ENCODE measurements at places on chromosomes 3 and 15.
A peak's percentile ranks its signal among the peaks of the same experiment; 100 is the strongest.

GRCh38 chr3:45548681-45549075, 45.9 kb upstream of the LIMD1 start:
- DNase-seq = no peak

GRCh38 chr3:71444028-71444860, 139.3 kb downstream of the FOXP1 start:
- DNase-seq = peak; percentile 86

- no peak for DNase-seq
These were observed 311.6 kb downstream of the CNTN6 start for GRCh38 chr3:1404270-1404962.

- no peak for DNase-seq
These were observed 3.7 kb downstream of the COL7A1 start for GRCh38 chr3:48591436-48591835.

DNA sequence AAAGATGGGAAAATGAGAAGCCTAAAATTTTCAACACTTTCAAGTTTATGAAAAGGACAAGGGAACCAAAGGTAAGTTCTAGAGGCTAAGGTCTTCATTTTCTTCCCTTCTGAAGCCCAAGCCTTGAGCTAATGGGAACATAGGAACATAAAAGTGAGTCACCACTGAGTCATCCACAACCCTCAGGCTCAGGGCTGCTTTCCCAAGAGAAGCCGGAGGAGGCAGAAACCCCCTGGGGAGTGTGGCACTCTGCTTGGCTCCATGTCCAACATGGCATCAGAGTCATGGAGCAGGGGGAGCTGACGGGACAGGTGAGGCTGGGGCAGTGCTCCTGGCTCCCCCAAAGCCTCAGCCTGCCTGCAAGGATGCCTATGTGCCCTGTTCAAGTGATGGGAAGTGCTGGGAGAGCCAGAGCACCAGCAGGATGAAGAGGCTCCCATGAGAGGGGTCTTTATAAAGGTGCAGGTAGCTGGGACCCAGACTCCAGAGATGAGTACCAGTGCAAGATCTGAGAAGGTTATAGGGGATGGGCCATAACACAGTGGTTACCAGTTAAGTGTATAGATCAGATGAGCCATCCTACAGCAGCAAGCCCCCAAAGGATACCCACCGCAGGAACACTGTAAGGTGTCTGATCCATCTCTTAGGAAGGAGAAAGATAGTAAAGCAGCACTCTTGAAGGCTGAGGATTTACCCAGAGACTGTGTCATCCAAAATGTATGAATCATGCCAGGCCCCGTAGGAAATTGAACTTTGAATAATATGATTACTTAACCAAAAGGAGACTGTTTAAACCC, 31.8 kb upstream of the RYR3 start:
- DNase-seq = peak; percentile 73

DNA sequence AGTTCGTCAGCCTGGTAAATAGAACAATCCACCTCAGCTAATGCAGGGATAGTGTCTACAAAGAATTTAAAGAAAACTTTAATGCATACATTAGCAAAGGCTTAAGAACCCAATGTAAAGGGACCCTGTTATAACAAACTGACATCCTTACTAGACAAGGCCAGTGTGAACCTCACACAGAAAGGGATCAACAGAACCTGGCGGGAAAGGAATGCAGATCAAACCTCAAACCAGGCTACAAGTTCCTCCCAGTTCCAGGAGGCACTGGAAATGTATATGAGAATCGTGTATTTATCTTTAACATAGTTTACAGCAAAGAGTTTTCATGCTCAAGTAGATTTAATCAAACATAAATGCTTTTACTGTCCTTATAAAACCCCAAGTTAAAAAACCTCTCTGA, 37.6 kb upstream of the ATP11B start:
- no peak for DNase-seq

GRCh38 chr3:4401441-4401840, 65.6 kb downstream of the SUMF1 start:
- no peak for DNase-seq

DNA sequence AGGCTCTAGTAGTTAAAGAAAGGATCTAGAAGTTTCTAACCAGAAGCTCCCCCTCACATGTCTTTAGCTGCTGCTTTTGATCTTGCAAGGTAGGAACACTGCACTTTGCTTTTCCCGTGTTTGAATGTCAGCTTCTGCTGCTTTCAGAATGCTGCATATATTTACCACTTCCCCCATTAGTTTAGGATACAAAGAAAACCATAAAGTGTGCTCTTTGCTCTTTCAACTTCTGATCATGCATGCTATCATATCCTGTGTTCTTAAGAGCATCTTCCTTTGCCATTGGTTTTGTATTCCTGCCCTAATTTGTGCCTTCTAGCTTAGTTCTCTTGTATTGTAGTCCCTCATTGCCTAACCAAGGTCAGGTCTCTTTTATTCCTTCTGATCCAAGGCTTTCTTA, 43.3 kb downstream of the ZNF609 start:
- no peak for DNase-seq

DNA sequence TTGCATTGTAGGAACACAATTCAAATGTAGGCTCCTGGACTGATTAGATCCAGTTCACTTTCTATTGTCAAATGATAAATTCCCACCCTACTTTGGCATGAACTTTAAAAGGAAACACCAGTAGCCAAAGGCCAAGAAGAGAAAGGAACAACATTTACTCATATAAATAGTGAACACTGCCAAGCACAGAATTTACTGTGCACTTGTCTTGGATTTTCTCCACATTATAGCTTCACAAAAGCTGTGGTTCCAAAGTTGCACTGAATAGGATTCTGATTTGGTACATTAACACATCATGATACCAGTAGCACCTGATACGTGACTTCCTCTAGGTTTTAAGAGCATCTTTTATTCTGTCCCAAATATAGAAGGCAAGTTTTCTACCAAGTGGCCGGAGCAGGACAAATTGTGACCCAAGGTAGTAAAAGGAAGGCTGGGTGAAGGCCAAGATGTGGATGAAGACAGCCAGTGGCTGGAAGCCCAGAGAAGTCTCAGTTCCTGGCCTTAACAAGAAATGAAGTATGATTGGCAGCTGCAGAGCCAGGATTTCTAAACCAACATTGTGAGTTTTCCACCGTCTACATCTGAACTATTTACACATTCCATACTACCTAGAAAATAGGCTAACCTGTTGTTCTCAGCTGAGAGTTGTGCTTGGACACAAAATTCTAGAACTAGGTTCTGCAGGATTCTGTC, 206.7 kb downstream of the THRB start:
- DNase-seq = no peak

DNA sequence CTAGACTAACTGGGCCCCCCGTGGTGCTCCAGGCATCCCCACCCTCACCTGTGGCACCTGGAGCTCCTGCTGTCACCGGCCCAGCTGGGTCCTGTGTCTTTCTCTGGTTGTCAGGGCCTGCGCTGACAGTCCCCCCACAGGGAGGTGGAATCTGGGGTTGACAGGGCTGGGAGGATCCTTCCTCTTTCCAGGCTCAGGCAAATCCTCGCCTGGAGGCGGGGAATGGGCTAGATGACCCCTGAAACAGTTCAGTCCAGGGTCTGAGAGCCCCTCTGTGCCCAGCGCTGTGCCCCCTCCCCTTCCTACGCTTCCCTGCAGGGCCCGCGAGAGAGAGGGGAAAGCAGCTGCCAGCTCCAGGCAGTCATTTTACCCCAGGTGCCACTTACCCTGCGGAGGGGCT, 50.1 kb upstream of the MCF2L2 start:
- DNase-seq = no peak

DNA sequence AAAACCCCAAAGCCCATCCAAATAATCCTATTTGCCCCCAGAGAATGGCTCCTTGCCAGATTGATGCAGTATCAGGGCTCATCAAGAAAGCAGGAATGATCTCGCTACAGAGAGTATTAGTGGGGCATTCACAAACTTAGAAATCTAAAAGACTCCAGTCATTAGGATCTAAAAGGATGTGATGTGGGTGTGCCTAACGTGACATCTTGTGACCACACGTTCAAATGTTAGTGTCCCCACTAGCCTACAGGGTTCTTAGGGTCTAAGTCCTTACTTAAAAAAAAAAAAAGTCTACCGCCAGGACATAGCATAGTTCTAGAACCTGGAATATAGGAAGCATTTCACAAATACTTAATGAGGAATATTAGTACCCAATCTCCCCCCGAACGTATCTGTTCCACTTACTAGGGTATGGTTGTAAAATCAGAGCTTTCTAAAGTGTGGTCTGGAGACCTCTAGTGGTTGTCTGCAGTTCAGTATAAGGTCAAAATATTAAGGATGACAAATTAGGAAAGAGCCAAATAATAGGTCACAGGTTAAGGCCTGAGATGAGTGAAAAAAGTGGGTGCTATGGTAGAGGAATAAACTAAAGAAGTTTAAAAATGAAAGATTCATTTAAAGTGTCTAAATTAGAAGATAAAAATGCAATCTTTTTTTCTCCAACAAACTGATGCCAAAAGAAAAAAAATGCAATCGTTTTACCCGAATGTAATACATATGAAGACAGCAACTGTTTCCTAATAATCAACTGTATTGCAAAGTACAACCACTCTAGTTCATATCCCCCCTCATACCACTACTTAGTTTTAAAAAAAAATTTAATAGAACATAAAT, 4.2 kb upstream of the CHRM5 start:
- DNase-seq = peak; percentile 50

DNA sequence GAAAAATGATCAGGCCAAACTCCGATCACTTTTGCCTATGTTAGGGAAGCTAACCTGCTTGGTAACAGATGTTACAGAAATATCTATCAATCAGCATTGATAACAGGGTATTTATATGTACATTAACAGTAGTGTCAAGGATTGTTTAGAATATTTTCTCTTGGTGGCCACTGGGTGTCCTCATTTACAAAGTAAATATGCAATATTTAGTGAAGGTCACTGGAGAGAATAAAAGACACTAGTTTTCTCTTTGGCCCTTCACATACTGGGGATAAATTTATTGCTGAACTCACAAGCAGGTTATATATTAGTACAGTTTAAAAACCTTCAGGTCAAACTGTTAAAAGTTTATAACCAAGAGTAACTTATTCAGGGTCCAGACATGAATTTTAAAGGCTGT, 69.0 kb downstream of the TIGIT start:
- peak; percentile 42 for DNase-seq

DNA sequence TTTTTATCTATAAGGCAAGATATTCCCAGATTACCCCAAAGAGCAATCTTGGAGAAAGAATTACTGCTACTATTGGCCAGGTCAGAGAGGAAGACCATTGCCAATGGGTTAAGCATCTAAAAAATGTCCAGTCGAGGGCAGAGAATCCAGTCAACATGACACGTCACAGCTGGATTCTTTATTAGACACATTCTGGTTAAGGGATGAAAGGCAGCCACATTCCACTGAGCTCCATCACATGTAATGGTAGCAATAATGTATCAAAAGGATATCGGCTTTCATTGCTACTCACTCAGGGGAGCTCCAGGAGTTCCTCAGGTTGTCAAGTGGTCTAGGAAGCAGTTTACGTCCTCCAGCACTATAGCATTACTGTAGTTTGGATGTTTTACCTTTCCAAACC, 421.1 kb downstream of the PLOD2 start:
- DNase-seq = no peak

GRCh38 chr15:41331833-41332193, 578 bp downstream of the OIP5 start:
- DNase-seq = no peak

- no peak for DNase-seq
These were observed 9.0 kb downstream of the MAPKBP1 start for GRCh38 chr15:41783296-41783695.

DNA sequence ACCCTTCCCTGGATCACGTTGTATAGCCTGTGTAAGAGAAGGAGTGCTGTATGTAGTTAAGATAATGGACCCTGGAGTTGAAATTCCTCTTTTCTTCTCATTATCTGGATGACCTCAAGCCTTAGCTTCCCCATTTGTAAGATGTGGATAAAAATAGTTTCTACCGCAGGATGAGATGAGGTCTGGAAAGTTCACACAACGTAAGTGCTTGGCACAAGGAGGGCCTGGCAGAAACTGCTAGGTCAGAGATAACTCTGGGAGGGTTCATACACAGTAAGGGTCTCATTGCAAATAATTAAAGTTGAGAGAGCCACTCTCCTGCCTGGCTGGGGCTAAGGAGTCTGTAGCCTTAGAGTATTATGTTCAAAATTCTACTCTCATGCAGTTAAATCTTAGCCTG, 214.4 kb downstream of the LRTM1 start:
- DNase-seq = peak; percentile 16

- no peak for DNase-seq
These were observed 12.1 kb downstream of the GAP43 start for GRCh38 chr3:115635406-115635805.

DNA sequence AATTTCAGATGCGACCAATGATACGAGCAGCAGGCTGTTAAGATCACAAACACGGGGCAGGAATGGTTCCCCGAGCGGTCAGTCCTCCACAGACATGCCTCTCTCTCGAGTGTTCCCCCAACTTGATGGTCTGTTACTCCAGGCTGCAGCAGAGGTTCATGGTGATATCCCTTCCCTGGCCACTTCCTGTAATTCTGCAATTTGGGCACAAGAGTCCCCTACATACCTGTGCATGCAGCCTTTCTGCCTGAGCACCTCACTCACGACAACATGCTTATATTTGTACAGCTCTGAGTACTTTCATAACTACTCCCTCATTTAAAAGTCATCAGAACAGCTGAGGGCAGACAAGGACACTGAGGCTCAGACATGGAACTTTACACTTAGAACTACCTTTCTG, 408.1 kb upstream of the NR2F2 start:
- no peak for DNase-seq

DNA sequence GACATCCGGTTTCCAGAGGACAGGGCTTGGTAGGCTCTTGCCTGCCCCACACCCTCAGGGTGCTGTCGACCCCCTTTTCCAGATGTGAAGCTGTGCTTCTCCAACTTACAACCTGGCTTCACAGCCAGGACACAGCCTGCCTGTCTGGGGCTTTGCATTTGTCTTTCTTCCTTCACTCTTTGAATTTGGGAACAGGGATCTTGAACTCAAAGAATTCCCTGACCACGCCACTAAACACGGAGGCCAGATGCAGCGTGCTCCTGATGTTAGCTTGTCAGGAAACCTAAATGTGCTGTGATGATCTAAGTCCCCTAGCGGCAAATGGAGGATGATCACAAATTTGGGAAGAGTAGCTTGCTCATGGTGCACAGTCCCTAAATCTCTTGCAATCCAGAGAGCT, 244.8 kb upstream of the RGMA start:
- DNase-seq = no peak

DNA sequence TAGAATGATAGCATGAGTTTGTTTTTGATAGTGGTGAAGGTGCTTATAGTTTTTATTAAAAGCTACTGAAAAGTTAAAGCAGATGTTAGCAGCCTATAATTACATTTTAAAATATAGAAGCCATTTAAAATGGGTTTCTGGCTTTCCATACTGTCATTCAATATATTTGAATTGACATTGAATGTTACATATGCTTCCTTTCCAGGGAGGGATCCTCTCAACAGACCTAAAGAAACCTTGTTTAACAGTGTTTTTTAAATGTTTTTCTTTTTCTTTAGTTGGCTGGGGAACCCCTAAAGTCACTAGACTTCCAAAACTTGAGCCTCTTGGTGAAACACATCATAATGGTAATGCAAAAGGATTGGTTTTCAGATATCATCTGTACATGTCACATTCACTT, 12.2 kb downstream of the DHFR2 start:
- DNase-seq = no peak

All from suppressor macrophage (primary cell).